Activated B cell treated with CpG ODN at 0.5 μM for 24 hours (primary cell): ENCODE measurements at places on chromosomes 2 and 18. TPM values are rescaled to one million over a fixed set of nuclear protein-coding genes. Genes with fewer than 3 reads are reported as not detected.
A peak's percentile ranks its signal among the peaks of the same experiment; 100 is the strongest.

DNA sequence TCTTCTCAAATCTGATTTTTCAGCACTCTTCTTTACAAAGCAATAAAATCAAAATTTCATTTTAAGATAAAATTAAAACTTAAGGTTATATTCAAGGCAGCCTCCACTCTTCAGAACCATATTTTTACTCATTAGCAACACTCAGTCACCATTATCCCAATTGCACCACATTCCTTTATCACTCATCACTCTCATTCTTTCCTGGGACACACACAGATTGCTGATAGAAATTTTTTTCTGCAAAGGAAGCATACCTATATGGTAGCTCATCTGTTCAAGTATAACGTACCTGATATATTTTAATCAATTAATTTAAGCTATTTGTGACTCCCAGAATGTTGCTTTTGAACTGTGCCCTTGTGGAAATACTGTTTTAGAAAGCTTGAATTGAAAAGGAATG lies 1559.3 kb upstream of the ZEB2 start:
- no peak overlapping the region for H3K4me3 ChIP-seq
- H3K27ac ChIP-seq, result no peak overlapping the region
- no peaks in the 10 kb centered on the region for H3K36me3 ChIP-seq
- DNase-seq, result no peak
- no peaks in the 10 kb centered on the region for H3K27me3 ChIP-seq
- no peaks in the 10 kb centered on the region for H3K4me1 ChIP-seq

DNA sequence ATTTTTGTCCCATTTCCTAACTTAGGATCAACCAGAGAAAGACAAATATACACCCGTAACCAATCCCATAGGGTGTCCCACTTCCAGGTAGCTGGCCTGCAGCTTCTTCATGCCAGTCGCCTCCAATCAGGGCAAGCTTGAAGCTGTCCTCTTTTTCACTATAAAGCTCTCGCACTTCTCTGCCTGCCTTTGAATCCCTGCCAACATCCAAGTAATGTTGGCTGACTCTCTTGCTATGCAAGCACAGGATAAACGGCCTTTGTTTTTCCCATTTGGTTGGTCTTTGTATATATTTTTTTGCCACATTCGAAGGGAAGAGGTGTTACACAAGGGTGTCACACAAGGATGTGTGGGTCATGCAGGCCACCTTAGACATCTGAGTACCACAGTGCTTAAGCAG lies 388.8 kb downstream of the CBLN2 start:
- DNase-seq, result no peak
- H3K27ac ChIP-seq, result no peak overlapping the region
- no peaks in the 10 kb centered on the region for H3K36me3 ChIP-seq
- no peaks in the 10 kb centered on the region for H3K4me1 ChIP-seq
- H3K4me3 ChIP-seq, result no peak overlapping the region

GRCh38 chr2:170298115-170298514 lies 120.2 kb downstream of the MYO3B start:
- no peak overlapping the region for H3K4me3 ChIP-seq
- H3K36me3 ChIP-seq, result no peaks in the 10 kb centered on the region
- H3K27ac ChIP-seq, result no peak overlapping the region
- H3K27me3 ChIP-seq, result peaks cover 2% of the 10 kb centered on the region
- H3K4me1 ChIP-seq, result no peaks in the 10 kb centered on the region

GRCh38 chr2:134429886-134430285 lies 176.0 kb downstream of the MGAT5 start:
- DNase-seq, result no peak
- no peak overlapping the region for H3K4me3 ChIP-seq
- peak overlapping the region; percentile 42 for H3K27ac ChIP-seq

GRCh38 chr18:31205273-31205672 lies 42.6 kb upstream of the DSC1 start:
- no peak overlapping the region for H3K27ac ChIP-seq
- no peaks in the 10 kb centered on the region for H3K36me3 ChIP-seq

DNA sequence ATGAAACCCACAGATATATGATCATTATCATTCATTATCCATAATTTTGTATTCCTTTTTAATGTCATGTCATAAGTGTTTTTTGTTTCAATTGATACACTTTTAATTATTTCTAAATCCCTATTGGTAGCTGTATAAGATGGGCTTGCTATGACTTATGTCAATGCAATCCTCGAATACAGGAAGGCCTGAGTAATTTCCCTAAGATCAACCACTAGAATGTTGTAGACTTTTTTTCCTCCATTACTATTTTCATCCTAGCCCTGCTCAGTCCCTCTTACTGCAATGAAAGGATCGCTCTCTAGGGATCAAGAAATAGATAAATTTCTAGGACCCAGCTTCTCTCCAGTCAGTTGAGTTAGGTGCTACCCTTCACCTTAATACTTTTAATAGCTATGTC lies 186.3 kb downstream of the KCNE4 start:
- H3K4me1 ChIP-seq, result no peaks in the 10 kb centered on the region
- H3K36me3 ChIP-seq, result no peaks in the 10 kb centered on the region
- no peak for DNase-seq
- H3K4me3 ChIP-seq, result no peak overlapping the region
- no peaks in the 10 kb centered on the region for H3K27me3 ChIP-seq

- peaks cover 23% of the 10 kb centered on the region for H3K4me1 ChIP-seq
- DNase-seq, result no peak
- H3K36me3 ChIP-seq, result peaks cover 13% of the 10 kb centered on the region
- no peak overlapping the region for H3K27ac ChIP-seq
- H3K4me3 ChIP-seq, result peak overlapping the region; percentile 39
These were observed 2.2 kb upstream of the PDIA6 start for GRCh38 chr2:10814571-10815331.

DNA sequence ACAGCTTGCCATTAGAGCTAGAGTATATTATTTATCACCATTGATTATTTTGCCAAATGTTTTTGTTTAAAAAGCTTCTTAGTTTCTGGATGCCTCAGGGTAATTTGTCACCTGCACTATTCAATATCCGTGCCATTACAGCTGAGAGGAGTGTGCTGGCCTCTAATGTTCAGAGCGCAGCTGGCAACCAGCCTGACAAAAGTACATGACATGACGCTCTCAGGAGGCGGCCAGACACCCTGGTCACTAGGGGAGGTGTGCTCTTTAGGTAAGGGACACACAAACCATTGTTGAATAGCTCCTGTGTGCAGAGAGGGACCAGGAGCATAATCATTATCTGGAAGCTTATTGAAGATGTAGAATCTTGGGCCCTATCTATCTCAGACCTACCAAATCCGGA lies 20.3 kb downstream of the LIMS1 start:
- H3K36me3 ChIP-seq, result no peaks in the 10 kb centered on the region
- H3K27ac ChIP-seq, result no peak overlapping the region
- no peak for DNase-seq
- H3K4me1 ChIP-seq, result no peaks in the 10 kb centered on the region

DNA sequence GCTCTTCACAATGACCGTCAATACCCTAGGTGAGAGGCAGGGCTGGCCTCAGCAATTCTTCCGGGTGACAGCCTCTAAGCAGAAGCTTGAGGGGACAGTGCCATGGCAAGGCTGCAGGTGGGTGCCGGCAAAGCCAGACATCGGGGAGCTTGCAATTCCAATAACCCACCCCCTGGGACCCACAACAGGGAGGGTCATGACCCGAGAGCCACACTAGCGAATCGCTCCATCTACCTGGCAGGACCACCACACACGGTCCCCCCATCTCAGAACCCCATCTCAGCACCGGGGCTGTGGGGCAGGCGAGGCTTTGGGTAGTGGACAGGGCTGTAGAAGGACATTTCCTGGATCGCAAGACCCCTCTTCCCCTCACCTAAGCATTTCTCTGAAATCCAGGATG lies 177.2 kb downstream of the ACKR3 start:
- no peak overlapping the region for H3K27ac ChIP-seq
- peaks cover 5% of the 10 kb centered on the region for H3K27me3 ChIP-seq
- DNase-seq, result no peak
- H3K4me3 ChIP-seq, result no peak overlapping the region
- no peaks in the 10 kb centered on the region for H3K36me3 ChIP-seq

DNA sequence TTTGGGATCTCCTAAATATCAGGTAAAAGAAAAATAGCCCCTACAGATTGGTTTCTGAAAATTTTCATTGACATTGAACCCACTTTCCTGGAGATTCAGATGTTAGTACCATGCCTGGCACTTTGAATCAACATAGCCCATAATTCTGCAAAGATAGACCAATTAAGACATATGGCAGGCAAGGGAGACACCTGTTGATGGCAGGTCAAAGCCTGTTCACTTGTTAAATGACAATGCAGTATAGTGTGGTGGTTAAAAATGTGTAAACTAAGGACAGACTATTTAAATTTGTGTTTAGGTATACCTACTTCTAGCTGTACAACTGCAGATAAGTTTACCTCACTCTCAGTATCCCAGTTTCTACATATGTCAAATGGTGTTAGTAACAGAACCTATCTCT lies 178.1 kb upstream of the MMADHC start:
- no peaks in the 10 kb centered on the region for H3K4me1 ChIP-seq
- no peak overlapping the region for H3K4me3 ChIP-seq
- H3K27me3 ChIP-seq, result no peaks in the 10 kb centered on the region
- no peaks in the 10 kb centered on the region for H3K36me3 ChIP-seq
- no peak overlapping the region for H3K27ac ChIP-seq

GRCh38 chr2:188884046-188884445 lies 90.1 kb upstream of the COL3A1 start:
- H3K36me3 ChIP-seq, result no peaks in the 10 kb centered on the region
- no peaks in the 10 kb centered on the region for H3K27me3 ChIP-seq
- H3K4me1 ChIP-seq, result no peaks in the 10 kb centered on the region

- no peaks in the 10 kb centered on the region for H3K36me3 ChIP-seq
- peaks cover 19% of the 10 kb centered on the region for H3K27me3 ChIP-seq
- no peak for DNase-seq
- H3K4me3 ChIP-seq, result no peak overlapping the region
These were observed 118.4 kb downstream of the FAM124B start for GRCh38 chr2:224283466-224283965.

GRCh38 chr2:219562049-219563020 lies 9.0 kb downstream of the OBSL1 start:
- DNase-seq, result no peak
- H3K36me3 ChIP-seq, result no peaks in the 10 kb centered on the region
- no peak overlapping the region for H3K4me3 ChIP-seq
- H3K27me3 ChIP-seq, result peaks cover 29% of the 10 kb centered on the region
- no peaks in the 10 kb centered on the region for H3K4me1 ChIP-seq

DNA sequence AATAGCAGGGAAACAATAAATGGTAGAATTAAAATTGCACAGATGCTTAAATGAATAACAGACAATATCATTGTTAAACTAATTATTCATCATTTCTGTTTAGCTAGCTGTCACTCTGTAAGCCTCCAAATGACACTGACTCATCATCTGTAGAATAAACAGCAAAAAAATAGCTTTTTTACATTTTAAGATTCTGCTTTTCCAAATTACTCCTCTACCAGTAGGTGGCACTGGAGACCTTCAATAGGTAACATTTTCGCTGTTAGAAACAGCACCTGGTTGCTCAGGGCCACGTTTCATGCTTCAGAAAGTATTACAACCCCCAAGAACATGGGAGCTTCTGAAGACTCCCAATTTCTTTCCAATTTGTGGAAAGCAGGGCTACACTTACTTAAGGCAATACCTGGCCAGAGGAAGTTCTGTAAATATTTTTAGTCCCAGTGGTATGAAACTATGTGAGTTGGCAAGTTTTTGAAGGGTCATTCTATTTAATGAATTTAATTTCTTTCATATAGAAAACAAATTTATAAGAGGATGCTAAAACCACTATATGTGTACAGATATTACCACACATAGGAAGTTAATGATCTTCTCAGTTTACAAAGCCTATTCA lies 45.4 kb downstream of the TTN start:
- DNase-seq, result no peak
- peaks cover 41% of the 10 kb centered on the region for H3K36me3 ChIP-seq
- no peaks in the 10 kb centered on the region for H3K27me3 ChIP-seq
- peaks cover 1% of the 10 kb centered on the region for H3K4me1 ChIP-seq
- H3K27ac ChIP-seq, result no peak overlapping the region
- no peak overlapping the region for H3K4me3 ChIP-seq

- no peaks in the 10 kb centered on the region for H3K36me3 ChIP-seq
- H3K27me3 ChIP-seq, result no peaks in the 10 kb centered on the region
- no peak overlapping the region for H3K27ac ChIP-seq
- DNase-seq, result no peak
- H3K4me3 ChIP-seq, result no peak overlapping the region
- H3K4me1 ChIP-seq, result no peaks in the 10 kb centered on the region
These were observed 607.5 kb upstream of the REG3G start for GRCh38 chr2:78418021-78418420.

GRCh38 chr2:12821656-12822055 lies 104.9 kb downstream of the TRIB2 start:
- no peak overlapping the region for H3K4me3 ChIP-seq
- peaks cover 8% of the 10 kb centered on the region for H3K4me1 ChIP-seq
- DNase-seq, result no peak
- no peaks in the 10 kb centered on the region for H3K36me3 ChIP-seq
- no peak overlapping the region for H3K27ac ChIP-seq
- H3K27me3 ChIP-seq, result peaks cover 20% of the 10 kb centered on the region

DNA sequence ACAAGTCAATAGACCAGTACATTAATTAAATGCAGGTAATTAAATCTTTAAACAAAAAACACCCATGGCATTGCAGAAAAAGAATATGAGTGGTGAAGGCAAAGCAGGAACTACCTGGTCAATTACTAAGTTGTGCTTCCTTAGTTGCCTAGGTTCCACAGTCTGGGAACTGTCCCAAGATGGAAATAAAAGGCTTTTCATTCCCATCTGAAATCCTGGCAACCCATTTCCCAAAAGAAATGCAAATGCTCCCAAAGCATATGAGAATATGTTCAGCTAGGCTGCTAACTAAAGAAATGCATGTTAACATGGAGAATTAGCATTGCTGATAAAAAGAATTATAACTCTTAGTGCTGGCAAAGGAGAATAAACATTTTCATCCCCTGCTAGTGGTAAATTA lies 177.8 kb downstream of the TMEM163 start:
- H3K36me3 ChIP-seq, result no peaks in the 10 kb centered on the region
- DNase-seq, result no peak
- no peak overlapping the region for H3K4me3 ChIP-seq
- no peaks in the 10 kb centered on the region for H3K27me3 ChIP-seq
- H3K27ac ChIP-seq, result no peak overlapping the region

- no peaks in the 10 kb centered on the region for H3K4me1 ChIP-seq
- H3K36me3 ChIP-seq, result no peaks in the 10 kb centered on the region
- H3K27me3 ChIP-seq, result peaks cover 5% of the 10 kb centered on the region
- H3K27ac ChIP-seq, result no peak overlapping the region
- no peak overlapping the region for H3K4me3 ChIP-seq
These were observed 204.6 kb downstream of the SP3 start for GRCh38 chr2:173760553-173760952.

- H3K36me3 ChIP-seq, result no peaks in the 10 kb centered on the region
- H3K27me3 ChIP-seq, result peaks cover 7% of the 10 kb centered on the region
- peaks cover 12% of the 10 kb centered on the region for H3K4me1 ChIP-seq
- H3K27ac ChIP-seq, result no peak overlapping the region
- no peak overlapping the region for H3K4me3 ChIP-seq
These were observed 91.8 kb downstream of the TPO start for GRCh38 chr2:1505031-1505441.

GRCh38 chr2:186560254-186560653 lies 29.6 kb upstream of the ITGAV start:
- no peaks in the 10 kb centered on the region for H3K27me3 ChIP-seq
- H3K36me3 ChIP-seq, result no peaks in the 10 kb centered on the region
- no peaks in the 10 kb centered on the region for H3K4me1 ChIP-seq
- DNase-seq, result no peak
- no peak overlapping the region for H3K27ac ChIP-seq

The RGPD3 gene
- total RNA-seq, result 0.27 and 0.35 TPM in 2 replicates

The FOXD4L1 gene
- total RNA-seq, result 0.17 and 0.35 TPM in 2 replicates

The UNC80 gene
- not detected in 2 replicates for total RNA-seq

The PROM2 gene
- total RNA-seq, result 0.12 and 0.93 TPM in 2 replicates

The SATB2 gene
- total RNA-seq, result 0.34 and 0.67 TPM in 2 replicates
